ENCODE measurements at places on chromosomes 4 and X.

GRCh38 chrX:16826207-16826606, 39.9 kb downstream of the TXLNG start:
- no peak for DNase-seq

GRCh38 chr4:132767901-132768300, 381.2 kb upstream of the PCDH10 start:
- no peak for DNase-seq

- no peak for DNase-seq
Observed at GRCh38 chr4:52657618-52658501, 1.2 kb downstream of the USP46 start.

DNA sequence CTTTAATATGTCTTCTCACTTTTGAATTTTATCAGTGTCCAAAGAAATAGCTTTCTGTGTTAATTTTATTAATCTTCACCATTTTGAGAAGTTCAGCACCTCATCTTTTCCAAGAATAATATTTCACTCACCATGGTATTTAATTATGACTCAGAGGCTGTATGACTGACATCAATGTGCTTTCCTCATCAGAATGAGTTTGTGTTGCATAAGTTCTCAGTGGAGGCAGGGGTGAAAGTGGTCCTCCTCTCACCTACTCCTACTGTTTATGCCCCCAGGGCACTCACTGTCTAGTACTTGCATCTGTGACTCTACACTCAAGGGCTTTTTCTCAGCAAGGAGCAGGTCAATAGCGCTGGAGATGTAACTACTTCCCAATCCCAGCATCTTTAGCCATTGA, 905.3 kb upstream of the INTU start:
- DNase-seq: no peak

DNA sequence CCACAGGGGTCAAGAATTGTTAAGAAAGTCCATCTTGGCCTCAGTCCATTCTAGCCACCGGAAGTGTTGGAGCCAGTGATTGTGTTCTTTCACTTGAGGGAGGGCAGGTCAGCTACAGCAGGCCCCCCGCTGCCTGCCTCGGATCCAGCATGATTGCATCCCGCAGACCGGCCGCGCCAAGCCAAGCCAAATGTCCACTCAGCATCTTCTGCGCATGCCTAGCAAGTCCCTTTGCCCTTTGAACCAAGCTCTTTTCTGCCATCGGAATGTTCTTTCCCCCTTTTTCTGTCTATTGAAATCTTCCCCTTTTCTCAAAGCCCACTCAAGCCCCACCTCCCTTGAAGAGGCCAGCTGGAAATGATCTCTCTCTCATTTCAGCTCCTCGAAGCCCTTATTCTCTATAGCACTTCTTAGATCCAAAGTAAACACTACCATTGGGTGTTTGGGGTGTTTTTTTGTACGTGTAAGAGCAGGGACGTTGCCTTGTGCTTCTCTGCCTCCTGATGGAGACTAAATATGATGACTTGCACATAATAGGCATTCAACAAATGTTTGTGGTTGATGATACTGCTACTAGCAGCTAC, 147.8 kb upstream of the BCOR start:
- DNase-seq: no peak

DNA sequence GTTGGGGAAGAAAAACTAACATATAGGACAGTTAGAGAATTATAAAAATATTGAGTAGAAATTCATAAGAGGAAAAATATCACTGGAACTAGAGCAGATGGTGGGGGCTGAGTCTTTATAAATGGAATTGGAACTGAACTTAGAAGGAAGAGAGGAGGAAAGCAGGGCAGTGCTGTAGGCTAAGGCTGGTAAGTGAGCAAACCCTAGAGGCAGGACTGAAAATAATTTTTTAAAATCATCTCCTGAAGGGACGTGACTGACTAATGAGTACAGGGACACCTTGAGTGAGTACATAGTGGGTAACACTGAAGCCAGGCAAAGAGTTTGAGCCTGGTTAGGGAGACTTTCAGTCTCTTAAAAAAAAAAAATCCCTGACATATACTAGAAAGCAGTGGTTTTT, 63.3 kb downstream of the GALNT7 start:
- no peak for DNase-seq

- no peak for DNase-seq
Observed at GRCh38 chr4:77701121-77701520, 95.5 kb downstream of the CXCL13 start.

GRCh38 chr4:98778206-98778605, 119.8 kb upstream of the TSPAN5 start:
- DNase-seq: no peak

DNA sequence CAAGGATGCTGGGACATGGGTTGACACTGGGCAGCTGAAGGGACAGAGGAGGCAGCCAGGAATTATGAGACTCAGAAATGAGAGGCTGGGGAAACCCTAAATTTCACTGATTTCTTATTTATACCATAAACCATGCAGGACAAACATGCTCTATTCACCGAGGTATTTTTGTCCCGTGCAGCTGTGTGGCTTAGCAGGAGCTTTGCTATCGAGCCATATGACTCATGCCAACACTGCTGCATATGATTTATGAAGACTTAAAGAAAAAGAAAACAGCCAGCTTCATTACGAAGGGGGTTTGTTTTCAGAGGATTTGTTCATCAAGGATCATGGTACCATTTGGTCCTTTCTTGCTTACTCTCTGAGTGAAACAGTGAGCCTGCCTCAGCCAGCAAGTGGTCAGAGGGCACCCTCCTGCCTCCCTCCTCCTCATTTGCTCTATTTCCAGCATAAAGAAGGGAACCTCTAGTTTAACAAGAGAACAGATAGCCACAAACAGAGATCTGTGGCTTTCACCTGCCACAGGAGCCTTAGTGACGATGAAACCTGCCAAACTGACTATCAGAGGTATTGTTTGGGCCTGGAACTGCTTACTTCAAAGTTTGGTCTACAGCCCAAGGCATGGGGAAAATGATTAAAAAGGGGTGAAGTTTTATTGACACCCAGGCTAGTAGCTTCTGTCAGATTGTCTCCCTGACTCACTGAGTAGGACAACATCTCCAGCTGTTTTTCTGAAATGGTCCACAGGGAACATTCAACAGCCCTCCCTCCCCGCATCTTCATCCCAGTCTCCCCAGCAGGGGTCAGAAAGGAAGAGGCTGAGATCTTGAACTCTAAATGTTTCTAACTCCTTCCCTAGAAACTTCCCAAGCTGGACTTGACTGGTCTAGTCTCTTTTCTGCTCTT, 80.1 kb upstream of the MAML3 start:
- DNase-seq: no peak

DNA sequence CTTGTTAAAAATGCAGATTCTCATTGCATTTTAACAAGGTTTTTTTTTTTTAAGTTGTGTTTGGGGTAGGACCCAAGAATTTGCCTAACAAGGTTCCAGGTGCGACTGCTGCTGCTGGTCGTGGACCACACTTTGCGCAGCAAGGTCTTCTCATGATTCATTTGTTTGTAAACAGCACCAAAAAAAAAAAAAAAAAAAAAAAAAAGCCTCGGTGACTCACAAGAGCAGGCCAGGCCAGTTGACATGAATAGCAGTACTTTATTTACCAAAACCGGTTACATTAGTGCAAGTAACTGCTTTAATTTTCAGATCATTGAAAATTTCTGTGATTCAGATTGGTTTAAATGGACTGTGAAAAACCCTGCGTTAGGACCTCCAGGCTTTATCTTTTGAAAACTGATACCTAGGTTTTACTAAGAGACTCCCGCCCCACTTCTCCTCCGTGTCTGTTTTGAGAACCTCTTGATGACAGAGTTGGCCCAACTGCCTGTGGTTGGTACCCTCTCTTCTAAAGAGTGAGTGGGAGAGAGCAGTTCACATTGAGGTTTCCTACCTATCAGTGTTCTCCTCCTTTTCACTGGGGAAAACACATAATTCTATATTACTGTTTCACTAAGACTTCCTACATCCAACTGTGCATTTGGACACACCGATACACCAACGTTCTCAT, 86.2 kb downstream of the PHEX start:
- DNase-seq: no peak

DNA sequence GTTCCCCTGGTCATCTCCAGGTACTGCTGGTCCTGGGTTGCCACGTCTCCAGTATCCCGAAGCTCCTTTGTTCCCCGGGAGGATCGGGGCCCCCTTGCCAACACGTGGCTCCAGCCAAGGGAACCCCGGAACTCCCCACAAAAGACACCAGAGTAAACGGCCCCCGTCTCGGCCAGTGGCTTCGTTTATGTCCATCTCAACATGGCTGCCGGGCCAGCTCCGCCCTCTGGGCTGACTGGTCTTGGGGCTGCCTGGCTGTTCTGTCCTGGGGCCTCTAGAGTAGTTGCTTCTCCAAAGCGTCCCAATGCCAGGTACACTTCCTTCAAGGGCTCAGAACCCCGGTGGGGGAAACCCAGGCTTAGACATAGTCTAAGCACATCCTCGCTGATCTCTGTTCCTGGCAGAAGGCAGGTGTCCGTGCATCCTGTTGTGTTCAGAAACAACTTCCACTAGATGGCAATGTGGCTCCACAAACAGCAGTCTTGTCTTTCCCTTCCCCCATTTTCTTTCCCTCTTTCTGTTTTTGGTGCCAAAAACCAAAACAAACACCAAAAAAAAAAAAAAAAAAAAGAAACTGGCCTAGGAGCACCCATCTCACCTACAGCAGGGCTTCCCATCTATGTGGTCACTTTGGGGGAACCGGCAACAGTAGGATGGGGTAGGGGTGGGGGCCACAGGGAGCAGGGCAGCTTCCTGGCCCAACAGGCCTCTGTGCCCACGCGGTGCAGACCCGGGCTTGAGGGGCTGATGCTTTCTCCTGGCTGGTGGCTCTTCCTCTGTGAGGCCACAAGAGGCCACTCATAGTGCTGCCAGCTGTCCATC, 35.3 kb downstream of the NBDY start:
- DNase-seq: peak; percentile 59

DNA sequence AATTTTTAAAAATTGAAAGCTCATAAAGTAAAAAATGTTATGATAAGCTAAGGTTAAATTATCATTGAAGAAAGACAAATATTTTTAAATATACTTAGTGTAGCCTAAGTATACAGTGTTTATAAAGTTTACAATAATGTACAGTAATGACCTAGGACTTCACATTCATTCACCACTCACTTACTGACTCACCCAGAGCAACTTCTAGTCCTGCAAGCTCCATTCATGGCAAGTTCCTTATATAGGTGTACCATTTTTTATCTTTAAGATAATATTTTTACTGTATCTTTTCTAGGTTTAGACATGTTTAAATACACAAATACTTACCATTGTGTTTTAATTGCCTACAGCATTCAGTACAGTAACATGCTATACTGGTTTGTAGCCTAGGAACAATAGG, 112.3 kb upstream of the RADX start:
- no peak for DNase-seq

- DNase-seq: no peak
Observed at GRCh38 chr4:144614850-144615585, 30.9 kb upstream of the HHIP start.

DNA sequence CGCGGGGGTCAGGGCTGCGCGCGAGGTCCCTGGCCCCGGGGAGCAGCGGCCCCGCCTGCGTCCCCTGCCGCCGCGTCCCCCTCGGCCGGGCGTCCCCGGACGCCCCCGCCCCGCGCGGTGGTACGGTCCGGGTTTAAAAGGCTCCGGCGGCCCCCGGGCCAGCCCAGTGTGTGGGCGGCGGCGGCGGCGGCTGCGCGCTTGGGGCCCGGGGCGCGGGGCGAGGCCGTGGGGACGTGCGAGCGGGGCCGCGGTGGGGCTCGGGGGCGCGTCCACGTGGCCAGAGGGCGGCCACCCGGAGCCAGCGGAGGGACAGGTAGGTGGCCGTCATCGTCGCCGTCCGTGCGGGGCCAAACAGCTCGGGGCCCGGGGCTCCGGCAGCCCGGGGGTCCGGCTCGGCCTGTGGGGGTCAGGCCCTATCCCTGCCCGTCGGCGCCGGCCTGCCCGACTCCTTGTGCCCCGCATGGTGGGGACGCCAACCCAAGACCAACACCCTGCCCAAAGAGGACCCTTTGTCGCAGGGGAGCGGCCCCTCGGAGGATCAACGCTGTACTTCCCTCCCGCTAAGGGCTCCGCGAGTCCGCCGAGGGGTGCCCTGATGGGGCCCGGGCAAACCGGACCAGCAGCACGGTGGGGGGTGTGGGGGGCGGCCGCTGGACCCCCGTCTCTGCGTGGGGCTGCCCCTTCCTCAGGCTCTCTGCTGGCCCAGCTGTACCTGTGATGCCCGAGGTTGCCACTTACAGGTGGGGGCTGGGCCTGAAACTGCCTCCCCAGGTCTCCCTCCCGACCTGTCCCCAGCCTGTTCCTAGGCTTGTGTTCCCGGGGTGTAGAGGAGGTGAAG, at the start of gene PLXNA3:
PLXNA3 (plus strand) TSS at position 166 of the 838 bp plus-strand sequence. CDS start 1,903 bp downstream, outside the sequence.
- peak; percentile 68 for DNase-seq

DNA sequence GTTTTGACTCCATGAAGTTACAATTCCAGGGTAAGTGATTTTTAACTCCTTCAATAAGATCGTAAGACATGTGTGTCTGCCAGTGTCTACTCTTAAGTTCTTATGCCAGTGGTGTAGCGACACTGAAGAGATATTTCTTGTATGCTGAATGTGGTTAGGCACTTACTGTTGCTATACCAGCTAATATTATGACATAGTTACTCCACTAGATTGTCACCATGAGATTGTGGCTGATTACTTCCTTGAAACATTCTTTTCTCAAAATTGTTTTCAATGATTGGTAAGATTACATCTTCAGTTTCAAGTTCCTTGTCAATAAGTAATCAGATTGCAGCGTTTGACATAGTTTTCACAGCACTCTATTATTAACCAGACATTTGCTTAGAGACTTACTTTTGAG, 60.6 kb upstream of the PAGE5 start:
- no peak for DNase-seq

GRCh38 chrX:40749681-40750494, 14.5 kb upstream of the MED14 start:
- DNase-seq: no peak

GRCh38 chr4:153799694-153800074, 10.8 kb upstream of the SFRP2 start:
- no peak for DNase-seq

GRCh38 chrX:12611471-12611870, 179.7 kb upstream of the PRPS2 start:
- DNase-seq: no peak

DNA sequence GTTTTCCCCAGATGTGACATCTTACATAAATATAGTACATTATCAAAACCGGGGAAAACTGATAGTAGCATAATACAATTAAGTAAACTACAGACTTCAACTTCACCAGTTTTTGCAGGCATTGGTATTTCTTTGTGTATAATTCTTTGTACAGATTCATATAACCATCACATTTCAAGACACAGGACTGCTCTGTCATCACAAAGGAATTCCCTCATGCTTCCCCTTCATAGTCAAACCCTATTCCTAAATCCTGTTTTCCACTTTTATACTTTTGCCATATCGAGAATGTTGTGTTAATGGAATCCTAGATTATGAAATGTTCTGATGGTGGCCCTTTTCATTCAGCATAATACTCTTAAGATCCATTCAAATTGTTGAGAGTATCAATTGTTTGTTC, 36.0 kb downstream of the STIM2 start:
- no peak for DNase-seq

DNA sequence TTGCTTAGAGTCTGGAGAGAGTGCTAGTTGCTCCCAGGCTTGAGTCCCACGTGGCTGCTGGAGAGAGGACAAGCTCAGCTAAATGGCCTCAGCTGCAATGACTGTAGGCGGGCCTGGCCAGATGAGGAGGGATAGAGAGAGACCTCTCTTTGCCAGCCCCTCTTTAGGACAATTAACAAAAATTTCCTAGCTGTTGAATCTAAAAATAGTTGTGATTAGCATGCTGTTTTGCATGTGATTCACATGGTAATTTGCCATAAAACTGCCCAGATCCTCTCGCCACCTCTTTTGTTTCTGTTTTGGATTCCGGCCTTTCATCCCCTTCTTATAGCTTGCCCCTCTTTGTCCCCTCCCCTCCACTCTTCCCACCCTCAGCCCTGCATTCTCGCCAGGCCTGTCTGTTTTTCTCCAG, 28.9 kb upstream of the PRPS1 start:
- DNase-seq: no peak
